Spleen (tissue), 13 donors: ENCODE measurements at places on chromosomes 3 and 15. TPM values are rescaled to one million over a fixed set of nuclear protein-coding genes. Genes with fewer than 3 reads are reported as not detected.

DNA sequence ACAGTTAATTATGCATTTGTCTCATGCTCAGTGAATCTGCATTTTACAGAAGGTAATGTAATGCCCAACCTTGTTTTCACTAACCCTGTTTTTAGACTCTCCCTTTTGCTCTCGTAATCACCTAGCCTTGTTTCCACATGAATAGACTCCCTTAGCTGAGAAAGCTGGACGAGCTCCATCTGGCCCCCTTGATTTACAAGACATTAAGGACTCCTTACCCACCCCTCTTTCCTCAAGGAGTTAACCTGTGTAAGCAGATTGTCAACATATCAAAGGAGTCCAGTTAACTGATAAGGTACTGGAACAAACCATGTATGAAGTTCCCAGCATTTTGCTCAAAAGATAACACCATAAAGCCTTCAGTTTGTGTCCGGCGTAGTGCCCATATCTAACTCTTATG lies 99.6 kb downstream of the VPS8 start:
- no peak for DNase-seq

SPATA12 gene
- not detected for total RNA-seq

CA12 gene
- total RNA-seq, result 0.95 TPM

- DNase-seq, result no peak
Observed at GRCh38 chr3:143266927-143267326, 147.4 kb downstream of the CHST2 start.

GRCh38 chr3:123423031-123423430 lies 25.9 kb downstream of the ADCY5 start:
- DNase-seq, result no peak

EPHA6 gene
- total RNA-seq, result 0.44 TPM

LRRC3B gene
- not detected for total RNA-seq

PLSCR1 gene
- 160 TPM for total RNA-seq
